CMK (cell line): ENCODE measurements at places on chromosomes 11 and 22.

DNA sequence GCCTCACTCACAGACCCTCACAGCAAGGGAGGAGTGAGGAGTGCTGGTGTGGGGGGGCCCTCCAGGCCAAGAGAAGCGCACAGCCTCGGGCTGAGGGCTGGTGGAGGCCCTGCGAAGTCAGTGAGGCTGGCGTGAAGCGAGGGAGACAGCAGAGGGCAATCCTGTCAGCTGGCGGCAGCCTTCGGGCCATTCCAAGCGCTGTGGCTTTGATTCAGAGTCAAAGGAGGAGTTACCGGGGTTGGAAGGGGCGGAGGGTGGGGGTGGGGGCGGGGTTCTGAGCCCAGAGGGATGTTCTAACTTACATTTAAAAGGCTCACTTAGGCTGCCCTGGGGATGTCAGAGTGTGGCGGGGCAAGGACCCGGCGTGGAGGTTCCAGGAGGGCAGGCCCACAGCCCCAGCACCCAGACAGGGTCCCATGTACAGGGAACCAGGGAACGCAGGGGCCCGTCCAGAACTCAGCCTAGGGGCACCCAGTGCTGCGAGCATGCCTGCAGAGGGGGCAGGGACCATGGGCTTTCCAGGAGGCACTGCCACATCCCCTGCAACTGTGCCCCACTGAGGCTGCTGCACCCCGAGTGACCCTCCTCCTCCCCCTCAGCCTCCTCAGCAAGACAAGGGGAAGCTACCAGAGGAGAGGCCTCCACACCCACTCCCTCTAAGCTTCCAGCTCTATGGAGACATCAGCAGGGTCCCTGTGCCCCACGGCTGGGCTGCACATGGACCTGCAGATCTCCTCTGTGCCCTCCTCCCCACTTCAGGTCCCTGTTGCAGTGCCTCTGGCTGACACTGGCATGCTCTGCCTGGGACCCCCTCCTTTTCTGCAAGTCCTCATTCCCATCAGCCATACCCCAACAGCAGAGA lies 39.7 kb upstream of the TTLL12 start:
- no peak for DNase-seq

- no peak for DNase-seq
Observed at GRCh38 chr11:45379162-45379863, 93.2 kb upstream of the SYT13 start.

DNA sequence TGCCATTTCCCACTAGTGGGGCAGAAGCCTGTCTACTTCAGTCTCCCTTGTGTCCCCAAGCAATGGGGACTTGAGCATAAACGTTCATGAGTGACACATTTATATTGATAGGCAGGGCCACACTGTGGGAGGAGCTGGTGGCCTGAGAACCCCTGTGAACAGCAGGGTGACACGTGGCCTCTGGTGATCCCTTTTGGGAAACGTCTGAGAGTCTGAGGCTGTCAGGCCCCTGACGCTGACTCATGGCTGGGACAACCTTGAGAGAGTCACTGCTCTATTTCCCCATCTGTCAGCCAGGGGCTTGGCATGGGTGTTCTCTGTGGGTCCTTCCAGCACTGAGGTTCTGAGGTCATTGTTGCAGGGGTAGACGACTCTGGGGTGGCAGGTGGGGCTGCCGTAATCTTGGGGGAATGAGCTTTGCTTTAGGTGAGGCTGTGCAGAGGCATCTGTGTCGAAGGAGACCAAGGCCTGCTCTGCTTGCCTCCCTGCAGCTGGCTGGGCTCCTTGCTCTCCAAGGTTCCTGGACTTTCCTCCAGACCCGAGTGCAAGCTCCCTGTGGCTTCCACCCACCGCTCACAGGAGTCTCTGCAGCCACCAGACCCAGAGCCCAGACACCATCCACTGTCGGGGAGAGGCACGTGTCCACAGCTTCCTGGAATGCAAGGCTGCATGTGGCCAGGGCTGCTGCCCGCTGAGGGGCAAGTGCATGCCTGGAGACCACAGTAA lies 54.7 kb downstream of the SMIM38 start:
- no peak for DNase-seq

GRCh38 chr11:122995526-122995925 lies 13.9 kb upstream of the BSX start:
- no peak for DNase-seq

DNA sequence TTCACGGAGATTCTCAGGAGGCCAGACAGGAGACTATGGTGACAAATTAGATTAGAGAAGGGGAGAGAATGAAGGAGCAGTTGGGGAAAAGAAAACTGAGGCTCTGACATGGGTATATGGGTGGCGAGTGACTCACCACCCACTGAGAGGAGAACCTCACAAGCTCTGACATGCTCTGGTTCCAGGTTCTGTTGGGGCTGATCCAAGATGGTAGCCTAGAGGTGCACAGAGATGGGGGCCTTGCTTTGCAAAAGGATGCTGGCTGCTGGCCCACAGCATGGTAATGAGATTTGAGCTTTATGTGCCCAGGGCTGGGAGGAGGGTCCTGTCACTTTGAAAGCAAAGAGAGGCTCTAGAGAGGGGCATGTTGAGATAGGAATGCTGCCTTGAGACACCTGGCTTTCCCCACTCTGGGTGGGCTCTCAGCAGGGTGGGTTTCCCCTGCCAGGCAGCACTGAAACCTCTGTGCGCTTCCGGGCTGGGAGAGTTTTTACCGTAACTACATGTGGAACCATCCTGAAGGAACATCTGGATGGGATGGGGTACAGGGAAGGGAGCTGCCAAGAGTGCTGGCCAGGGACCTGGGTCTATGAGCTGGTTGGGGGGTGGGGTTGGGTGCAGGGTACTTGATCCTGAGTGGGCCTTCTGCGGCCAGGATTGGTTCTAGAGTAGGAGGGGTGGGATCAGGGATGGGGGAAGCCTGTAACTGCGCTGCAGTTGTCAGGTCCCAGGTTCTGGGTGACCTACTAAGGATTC lies 1.2 kb upstream of the GRK2 start:
- DNase-seq, result no peak

DNA sequence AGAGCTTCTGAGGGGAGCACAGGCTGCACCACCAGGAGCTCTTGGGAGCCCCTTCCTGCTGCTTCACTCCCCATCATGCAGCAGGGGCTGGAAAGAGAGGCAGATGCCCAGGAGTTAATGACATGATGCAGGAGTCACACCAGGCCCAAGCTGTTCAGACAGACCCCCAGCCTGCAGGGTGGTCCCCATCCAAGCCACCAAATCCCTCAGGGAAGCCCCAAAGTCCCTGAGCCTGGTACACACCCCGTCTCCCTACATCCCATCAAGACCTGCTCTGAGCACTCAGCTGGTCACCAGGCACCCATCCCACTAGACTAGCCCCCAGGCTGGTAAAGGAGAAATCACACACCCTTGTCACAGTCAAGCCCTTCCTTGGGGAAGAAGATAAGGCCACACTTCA lies 11.3 kb downstream of the CYB561A3 start:
- DNase-seq, result no peak

- no peak for DNase-seq
Observed at GRCh38 chr11:108958368-108959104, 293.7 kb downstream of the DDX10 start.

GRCh38 chr11:62390722-62391121 lies 28.1 kb upstream of the SCGB1A1 start:
- DNase-seq, result no peak

GRCh38 chr11:117691218-117691514 lies 105.8 kb downstream of the DSCAML1 start:
- no peak for DNase-seq

DNA sequence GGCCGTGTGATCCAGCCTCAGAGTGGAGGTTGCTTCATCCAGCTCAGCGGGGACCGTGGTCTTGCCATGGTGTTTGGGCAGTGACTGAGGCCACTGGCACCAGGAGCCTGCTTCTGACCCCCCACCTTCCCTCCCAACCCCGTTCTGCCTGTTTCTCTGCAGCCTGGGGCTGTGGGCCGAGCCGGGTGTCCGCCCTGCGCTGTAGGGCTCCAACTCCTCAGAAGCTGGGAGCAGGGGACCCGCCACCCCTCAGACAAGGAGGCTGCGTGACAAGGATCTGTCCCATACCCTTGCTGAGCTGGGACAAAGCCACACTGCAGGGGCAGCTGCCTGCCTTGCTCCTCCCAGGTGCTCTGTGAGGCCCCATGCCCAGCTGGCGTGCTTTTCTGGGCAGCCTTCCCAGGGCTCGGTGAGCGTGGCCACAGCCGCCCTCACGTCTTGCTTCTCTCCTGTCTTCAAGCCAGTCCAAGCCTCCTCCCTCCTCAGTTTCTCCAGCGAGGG lies 11.7 kb upstream of the ARFGAP3 start:
- DNase-seq, result no peak

- no peak for DNase-seq
Observed at GRCh38 chr11:44823868-44824267, 97.1 kb downstream of the TSPAN18 start.

DNA sequence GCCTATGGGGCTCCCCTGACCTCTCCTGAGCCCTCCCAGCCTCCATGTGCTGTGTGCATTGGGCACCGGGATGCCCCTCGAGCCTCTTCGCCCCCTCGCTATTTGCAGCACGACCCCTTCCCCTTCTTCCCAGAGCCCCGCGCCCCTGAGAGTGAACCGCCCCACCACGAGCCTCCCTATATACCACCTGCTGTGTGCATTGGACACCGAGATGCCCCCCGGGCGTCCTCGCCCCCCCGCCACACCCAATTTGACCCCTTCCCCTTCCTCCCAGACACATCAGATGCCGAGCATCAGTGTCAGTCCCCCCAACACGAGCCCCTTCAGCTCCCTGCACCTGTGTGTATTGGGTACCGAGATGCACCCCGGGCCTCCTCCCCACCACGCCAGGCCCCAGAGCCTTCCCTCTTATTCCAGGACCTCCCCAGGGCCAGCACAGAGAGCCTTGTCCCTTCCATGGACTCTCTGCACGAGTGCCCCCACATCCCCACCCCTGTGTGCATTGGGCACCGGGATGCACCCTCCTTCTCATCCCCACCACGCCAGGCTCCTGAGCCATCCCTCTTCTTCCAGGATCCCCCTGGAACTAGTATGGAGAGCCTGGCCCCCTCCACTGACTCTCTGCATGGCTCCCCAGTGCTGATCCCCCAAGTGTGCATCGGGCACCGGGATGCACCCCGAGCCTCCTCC lies 28.8 kb downstream of the TRIOBP start:
- DNase-seq, result no peak

DNA sequence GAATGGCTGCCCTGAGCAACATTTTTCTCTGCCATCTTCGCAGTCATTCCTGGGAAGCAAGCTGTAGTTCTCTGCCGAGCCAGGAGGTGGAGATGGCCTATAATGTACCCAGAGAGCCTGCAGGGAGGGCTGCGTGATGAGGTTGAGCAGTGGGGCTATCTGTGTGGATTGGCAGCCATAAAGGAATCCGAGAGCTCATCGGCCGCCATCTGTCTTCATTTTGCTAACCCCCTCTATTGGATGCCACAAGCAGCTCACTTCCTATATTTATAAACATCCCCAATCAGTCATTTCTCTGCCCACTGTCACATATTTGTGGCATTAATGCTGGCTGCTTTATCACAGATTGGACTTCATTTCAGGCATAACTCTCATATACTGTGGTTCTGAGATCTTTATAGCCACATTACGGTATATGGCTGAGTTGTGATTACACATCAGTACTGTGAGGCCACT lies 209.5 kb downstream of the NTM start:
- peak; percentile 25 for DNase-seq

- peak; percentile 97 for DNase-seq
Observed at GRCh38 chr11:72741429-72741833, 10.8 kb downstream of the ARAP1 start.

GRCh38 chr11:29934115-29934638 lies 82.7 kb downstream of the KCNA4 start:
- no peak for DNase-seq

DNA sequence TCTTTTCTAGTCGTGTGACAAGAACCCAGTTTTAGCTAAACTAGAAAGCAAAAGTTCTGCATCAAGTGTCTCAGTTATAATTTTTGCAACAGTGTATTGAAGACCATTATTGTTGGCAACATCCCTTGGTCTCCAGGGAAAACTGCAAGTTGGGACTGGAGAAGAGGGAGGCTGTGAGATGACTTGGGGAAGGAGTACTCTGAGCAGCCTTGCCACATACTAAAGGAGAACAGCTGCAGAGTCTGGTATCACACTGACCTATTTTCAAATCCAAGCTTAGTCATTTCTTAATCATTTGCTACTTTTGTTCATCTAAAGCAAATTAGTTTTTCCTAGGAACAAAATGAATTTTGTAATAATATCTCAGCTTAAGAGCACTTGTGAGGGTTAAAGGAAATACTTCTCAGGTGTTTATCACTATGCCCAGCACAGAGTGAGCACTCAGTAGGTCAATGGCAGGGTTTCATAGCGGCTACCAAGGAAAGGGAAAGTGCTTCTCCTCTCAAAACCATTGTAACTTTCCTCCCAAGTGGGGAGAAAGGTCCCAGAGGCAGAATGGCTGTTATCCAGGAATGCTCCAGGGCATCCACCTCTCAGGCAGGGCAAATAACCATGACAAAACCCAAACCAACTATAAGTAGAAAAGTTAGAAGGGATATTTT lies 247.1 kb downstream of the C11orf87 start:
- no peak for DNase-seq

GRCh38 chr11:46800177-46800576 lies 45.9 kb downstream of the CKAP5 start:
- no peak for DNase-seq

- no peak for DNase-seq
Observed at GRCh38 chr11:21896746-21897602, 295.9 kb upstream of the ANO5 start.

DNA sequence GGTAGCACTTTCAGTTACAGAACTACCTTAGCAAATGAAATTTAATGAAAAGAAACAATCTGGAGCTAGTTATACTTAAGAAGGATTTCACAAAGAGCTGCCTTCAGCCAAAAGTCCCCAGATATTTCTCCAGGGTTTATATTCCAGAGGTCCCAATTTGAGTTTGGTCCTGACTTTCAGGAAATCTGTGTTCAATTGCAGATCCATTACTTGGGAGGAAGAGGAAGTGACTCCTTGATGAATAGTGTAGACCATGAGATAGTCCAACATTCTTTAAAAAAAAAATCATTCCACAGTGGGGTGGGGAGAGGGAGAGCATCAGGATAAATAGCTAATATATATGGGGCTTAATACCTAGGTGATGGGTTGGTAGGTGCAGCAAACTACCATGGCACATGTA lies 117.6 kb upstream of the ARHGAP20 start:
- DNase-seq, result no peak

DNA sequence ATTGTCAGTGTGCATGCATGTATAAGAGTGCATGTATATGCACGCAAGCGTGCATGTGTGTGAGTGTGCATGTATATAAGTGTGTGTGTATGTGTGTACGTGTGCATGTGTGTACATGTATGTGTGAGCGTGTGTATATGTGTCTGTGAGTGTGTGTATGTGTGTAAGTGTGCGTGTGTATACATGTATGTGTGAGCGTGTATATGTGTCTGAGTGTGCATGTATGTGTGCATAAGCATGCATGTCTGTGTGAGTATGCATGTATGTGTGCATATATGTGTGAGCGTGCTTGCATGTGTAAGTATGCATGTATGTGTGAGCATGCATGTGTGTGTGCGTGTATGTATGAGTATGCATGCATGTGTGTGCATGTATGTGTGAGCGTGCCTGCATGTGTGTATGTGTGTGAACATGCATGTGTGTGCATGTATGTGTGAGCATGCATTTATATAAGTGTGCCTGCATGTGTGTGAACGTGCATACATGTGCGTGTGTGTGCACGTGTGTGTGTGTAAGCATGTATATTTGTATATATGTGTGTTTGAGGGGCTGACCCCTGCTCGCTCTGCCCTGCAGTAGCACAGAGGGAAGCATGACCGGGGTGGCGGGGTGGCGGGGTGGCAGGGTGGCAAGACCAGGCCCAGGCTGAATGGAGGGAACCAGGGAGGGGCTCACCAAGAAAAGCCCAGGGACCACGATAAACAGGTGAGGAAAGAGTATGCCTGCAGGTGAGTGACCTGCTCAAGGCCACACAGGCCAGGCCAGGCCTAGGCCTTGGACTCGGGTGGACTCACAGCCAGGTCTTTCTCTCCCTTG lies 26.3 kb downstream of the CYTH4 start:
- no peak for DNase-seq

GRCh38 chr11:107682171-107682570 lies 29.7 kb downstream of the SLN start:
- no peak for DNase-seq
